ENCODE measurements at places on chromosomes 3 and 15.

- DNase-seq, result no peak
These were observed 84.9 kb upstream of the NEO1 start for GRCh38 chr15:72967397-72967796.

DNA sequence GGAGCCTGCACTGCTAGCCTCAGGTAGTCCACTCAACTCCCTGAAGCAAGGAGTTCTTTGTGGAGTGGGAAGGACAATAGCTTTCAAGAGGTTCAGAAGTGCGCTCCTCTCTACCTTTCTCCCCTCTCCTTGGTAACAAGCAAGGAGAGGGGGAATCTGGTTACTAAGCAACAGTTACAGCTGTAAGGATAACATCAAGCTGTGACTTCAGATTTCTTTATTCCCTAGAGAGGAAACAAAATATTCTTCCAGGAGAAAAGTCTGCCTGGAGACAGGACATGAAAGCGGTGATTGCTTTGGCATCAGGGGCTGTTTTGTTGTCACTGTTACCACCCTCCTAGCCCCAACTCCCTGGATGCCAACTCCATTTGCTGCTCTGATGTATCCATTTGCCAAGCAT lies 70.4 kb downstream of the TRANK1 start:
- DNase-seq, result no peak

GRCh38 chr3:9384141-9384828 lies 13.1 kb upstream of the SETD5 start:
- no peak for DNase-seq

GRCh38 chr3:128503751-128504532 lies 10.9 kb upstream of the GATA2 start:
- DNase-seq, result no peak

GRCh38 chr15:66057089-66057488 lies 187.8 kb downstream of the RAB11A start:
- no peak for DNase-seq

DNA sequence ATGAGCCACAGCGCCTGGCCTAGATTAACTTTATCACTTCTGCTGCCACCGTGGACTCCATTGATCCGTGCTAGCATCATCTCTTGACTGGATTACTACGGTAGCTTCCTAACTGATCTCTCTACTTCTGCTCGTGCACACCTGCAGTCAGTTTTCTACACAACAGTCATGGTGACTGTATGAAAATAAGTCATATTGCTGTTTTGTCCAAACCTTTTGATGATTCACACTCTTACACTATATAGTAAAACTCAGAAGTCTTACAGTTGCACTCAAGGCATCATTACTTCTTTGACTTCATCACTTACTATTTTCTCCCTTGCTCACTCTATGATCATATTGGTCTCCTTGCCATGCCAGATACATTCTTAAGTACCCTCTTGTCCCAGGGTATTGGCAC lies 10.1 kb downstream of the PDCD6IP start:
- no peak for DNase-seq

- no peak for DNase-seq
These were observed 1355.9 kb downstream of the SI start for GRCh38 chr3:163722405-163722804.

DNA sequence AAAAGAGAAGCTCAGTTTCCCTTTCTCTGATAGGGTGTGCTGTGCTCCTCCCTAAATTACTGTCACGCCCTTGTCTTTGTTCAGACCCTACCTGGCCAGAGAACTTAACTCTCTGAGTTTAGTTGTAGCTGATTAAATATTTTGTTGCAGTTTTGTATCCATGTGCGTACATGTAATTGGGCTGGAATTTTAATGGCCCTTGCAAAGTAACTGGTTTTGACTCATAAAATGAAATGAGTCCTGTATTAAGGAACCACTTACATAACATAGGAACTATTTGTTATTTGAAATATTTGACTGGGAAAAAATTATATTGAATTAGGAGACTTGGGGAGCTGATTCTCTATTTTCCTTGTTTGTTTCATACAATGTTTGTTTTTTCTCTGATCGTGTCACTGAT lies 80.2 kb downstream of the LRRK1 start:
- no peak for DNase-seq

All from stimulated activated CD4-positive, alpha-beta T cell treated with anti-CD3 and anti-CD28 coated beads, Interleukin-4, amount 100 ng/mL, for 24 hours (primary cell).